ENCODE measurements at places on chromosomes 11 and 22.

- peak; percentile 69 for DNase-seq
Observed at GRCh38 chr11:62081378-62082291, 42.2 kb upstream of the INCENP start.

DNA sequence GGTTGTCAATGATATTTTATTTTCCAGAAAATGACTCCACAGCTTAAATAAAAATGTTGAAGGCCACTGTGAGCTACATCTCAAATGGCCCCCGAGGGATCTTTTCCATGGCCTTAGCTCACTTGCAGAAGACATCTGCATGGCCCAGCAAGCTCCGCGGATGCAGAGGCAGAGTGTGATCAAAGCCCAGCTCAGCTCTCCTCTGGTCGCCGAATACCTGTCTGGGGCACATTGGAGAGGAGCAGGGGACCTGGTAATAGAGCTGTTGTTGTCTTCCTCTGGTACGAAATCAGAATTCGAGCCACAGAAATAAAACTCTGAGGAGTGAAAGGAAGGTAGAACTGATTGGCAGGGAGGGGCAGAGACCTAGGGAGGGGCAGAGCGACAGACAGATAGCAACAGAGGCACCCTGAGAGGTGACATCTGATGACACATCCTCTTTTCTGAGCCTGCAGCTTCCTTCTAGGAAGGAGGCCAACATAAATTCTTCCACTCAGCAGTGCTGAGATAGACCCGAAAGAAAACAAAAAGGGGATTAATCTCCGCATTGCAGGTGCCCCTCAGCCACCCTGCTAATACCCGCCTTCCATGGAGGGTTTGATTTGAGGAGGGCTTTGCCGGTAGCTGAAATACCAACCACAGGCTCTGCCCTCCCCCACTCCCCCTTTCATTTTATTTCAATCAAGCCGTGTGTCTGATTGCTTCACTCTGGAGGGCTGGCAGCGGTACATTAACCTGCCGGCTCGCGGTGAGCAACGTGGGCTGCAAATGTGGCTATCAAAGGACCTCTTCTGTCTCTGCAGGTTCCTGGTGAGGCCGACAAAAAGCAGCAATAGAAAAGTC lies 759.4 kb downstream of the OPCML start:
- DNase-seq: no peak

DNA sequence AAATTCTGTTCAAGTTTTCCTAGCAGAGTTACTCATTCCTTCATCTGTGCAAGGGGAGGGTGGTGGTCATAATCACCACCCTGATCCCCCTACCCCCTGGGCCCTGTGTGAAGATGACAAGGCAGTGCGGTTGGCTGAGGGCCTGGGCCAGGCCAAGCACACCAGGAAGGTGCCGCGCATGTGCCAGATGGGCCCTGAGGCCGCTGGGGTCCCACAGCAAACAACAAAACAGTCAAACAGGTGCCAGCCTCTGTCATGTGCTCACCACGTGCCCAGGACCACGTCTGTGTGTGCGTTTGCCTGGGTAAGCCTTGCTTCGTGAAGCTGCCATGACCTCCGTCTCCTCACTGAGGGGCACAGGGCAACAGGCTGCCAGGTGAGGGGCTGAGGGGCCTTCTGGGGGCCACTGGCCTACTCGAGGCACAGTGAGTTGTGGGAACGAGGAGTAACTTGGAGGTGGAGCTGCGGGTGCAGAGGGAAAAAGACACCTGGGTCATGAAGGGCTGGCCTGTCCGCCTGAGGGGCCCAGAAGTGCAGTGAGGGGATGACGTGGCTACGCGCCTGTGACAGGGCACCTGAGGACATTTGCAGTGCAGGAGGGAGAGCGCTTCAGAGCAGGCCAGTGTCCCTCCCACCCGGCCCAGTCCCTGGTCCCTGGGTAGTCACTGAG lies 25.8 kb downstream of the RSPH14 start:
- DNase-seq: no peak

- no peak for DNase-seq
Observed at GRCh38 chr22:40030026-40030757, 35.4 kb downstream of the FAM83F start.

GRCh38 chr11:135046556-135046955 lies 634.5 kb upstream of the B3GAT1 start:
- no peak for DNase-seq

GRCh38 chr11:131684111-131685060 lies 314.0 kb downstream of the NTM start:
- no peak for DNase-seq

DNA sequence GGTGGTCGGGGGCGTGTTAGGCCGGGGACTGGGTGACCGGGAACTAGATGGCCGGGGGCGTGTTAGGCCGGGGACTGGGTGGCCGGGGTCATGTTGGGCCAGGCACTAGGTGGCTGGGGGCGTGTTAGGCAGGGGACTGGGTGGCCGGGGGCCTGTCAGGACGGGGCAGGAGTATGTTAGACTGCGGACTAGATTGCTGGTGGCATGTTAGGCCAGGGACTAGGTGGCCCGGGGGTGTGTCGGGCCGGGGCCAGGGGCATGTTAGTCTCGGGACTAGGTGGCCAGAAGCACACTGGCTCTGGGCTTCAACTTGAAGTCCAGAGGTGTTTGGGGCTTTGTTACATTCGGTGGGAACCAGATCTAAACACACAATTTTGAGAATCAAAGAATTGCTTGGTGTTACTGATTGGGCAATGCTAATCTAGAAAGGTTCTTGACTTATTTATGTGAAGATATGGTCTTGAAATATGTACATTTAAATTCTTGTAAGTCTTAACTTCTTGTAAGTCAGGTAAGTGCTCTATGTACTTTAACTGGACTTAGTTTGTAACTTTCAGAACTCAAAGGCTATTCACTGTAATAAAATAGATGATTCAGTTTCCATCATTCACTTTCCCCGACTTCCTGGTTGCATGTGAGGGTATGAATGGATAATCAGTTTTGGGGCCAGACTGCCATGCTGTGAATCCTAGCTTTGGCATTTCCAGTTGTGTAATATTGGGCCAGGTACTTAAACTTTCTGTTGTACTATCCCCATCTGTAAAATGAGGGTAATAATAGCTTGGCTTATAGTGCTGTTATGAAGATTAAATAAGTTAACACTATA lies 1.1 kb downstream of the EXT2 start:
- DNase-seq: no peak

DNA sequence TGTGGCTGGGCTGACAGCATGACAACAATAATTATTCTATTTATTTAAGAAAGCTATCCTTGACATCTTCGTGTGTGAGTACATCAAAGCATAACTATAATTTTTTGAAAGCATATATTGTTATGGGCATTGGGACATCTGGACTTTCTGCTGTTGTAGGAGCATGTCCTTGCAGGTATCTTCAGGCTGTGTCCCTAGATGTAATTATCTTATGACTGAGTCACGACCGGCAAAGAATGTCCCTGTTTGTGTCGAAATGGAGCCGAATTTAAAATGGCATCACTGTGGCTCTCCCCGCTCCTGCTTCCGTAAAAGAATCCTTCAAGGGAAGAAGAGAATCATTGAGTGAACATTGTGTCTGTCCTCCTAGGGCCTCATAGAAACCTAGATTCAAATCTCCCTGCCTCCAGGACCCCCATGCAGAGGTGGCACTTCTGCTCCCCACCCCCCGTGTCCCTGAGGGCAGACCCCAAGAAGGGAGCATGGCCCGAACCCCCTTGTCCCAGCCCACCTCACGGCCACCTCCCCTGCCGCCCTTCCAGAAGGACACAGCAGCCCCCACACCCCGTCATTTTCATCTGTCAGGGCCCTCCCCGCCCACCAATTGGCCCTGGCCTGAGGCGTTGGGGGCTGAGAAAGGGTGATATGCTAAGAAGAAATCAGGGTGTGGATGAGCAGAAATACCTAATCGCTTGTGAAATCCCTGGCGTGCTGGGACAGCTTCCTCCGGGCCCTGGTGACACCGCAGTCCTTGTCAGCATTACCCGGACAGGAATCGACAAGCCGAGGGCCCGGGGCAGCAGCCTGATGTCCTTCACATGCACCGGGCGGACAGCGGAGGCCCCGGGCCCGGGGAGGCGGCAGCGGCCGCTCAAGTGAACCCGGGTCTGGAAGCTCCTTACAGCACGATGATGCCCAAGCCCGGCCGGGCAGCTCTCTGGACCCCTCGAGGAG lies 48.6 kb upstream of the SLC22A12 start:
- no peak for DNase-seq

GRCh38 chr11:125542709-125543108 lies 26.6 kb upstream of the EI24 start:
- no peak for DNase-seq

DNA sequence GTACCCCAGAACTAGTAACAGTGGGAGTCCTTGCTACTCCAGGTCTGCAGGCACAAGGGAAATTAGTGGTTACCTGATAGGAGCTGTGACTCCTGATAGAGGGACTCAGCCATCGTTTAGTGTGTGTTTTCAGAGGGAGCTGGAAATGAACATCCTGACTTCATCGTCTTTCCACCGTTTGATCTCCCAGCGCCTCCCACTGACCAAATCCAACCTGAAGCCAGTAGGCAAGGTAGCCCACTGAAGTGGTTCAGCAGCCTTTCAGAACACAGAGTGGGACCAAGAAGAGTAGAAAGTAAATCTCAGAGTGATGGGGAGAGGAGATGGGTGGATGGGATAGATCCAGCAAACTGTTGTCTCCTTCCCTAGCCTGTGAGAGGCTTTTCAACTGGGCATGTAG lies 385.9 kb downstream of the INSC start:
- DNase-seq: no peak

- DNase-seq: no peak
Observed at GRCh38 chr11:115151010-115151409, 353.2 kb downstream of the CADM1 start.

GRCh38 chr22:46911346-46911745 lies 148.9 kb downstream of the TBC1D22A start:
- DNase-seq: no peak

DNA sequence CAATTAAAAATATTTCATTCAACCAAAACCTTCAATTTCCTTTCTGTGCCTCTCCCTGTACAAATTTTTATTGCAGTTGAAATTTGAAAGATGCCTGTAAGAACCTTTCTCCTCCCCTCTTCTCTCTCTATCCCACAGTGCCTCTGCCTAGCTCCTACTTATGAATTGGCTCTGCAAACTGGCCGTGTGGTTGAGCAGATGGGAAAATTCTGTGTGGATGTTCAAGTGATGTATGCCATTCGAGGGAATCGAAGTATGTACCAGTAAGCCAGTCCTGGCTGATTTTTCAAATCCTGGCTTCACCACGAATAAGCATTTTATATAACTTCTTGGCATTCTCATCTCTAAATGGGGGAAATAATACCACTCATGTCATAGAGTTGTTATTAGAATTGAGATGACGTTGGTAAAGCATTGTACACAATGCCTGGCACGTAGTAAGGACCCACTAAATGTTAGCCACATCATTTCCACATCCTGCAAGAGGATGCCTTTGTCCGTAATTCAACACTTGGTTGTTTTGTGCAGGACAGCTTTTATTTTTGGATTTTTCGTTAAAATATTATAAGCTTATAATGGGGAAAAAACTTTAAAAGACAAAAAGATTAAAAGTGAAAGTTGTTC lies 6.0 kb downstream of the DDX25 start:
- DNase-seq: no peak
